ENCODE measurements at places on chromosomes 2 and 18.
A peak's percentile ranks its signal among the peaks of the same experiment; 100 is the strongest.

GRCh38 chr2:36965751-36966369 lies 476 bp downstream of the STRN start:
- DNase-seq, result peak; percentile 3
- no peaks in the 10 kb centered on the region for H3K36me3 ChIP-seq
- peaks cover 22% of the 10 kb centered on the region for H3K4me1 ChIP-seq
- H3K4me3 ChIP-seq, result peak overlapping the region; percentile 75

DNA sequence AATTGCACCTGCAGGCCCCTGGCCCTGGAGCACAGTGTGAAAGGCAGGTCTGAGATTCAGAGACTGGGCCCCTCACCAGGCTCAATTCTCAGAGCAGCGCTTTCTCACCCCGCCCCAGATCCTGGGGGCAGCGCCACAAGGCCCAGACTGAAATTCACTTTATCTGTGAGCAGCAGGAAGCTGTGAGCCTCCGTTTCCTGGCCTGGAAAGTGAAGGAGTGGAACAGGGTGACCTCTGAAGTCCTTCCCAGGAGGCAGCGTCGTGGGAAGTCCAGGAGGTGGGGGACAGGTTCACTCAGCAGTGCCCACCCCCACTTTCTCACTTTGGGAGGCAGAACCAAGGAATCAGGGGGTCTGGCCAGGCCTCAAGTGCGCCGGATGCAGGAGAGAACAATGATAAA lies 235.4 kb downstream of the NDUFA10 start:
- no peak for DNase-seq
- no peaks in the 10 kb centered on the region for H3K4me1 ChIP-seq
- H3K27me3 ChIP-seq, result no peaks in the 10 kb centered on the region
- no peak overlapping the region for H3K4me3 ChIP-seq
- no peaks in the 10 kb centered on the region for H3K36me3 ChIP-seq

- no peaks in the 10 kb centered on the region for H3K36me3 ChIP-seq
- no peaks in the 10 kb centered on the region for H3K27me3 ChIP-seq
- no peak overlapping the region for H3K27ac ChIP-seq
- DNase-seq, result no peak
Observed at GRCh38 chr2:141041281-141041680, 1089.5 kb downstream of the LRP1B start.

DNA sequence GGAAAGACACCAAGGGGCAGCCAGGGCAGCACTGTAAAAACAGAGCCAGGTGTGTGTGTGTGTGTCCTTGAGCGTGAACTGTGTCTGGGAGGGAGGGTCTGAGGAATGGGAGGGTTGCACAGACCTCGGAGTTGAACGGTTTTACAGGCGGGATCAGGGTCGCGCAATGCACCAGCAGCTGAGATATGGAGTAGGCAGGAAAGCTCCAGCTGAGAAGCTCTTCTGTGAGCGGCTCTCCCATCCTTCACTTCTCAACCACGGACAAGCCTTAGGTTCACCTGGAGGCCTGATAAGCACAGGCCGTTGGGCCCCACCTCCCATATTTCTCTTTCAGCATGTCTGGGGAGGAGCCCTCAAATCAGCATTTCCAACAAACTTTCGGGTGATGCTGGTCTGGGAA lies 12.1 kb downstream of the SERTAD2 start:
- no peaks in the 10 kb centered on the region for H3K36me3 ChIP-seq
- DNase-seq, result no peak
- no peak overlapping the region for H3K27ac ChIP-seq
- no peaks in the 10 kb centered on the region for H3K27me3 ChIP-seq
- peaks cover 89% of the 10 kb centered on the region for H3K4me1 ChIP-seq

DNA sequence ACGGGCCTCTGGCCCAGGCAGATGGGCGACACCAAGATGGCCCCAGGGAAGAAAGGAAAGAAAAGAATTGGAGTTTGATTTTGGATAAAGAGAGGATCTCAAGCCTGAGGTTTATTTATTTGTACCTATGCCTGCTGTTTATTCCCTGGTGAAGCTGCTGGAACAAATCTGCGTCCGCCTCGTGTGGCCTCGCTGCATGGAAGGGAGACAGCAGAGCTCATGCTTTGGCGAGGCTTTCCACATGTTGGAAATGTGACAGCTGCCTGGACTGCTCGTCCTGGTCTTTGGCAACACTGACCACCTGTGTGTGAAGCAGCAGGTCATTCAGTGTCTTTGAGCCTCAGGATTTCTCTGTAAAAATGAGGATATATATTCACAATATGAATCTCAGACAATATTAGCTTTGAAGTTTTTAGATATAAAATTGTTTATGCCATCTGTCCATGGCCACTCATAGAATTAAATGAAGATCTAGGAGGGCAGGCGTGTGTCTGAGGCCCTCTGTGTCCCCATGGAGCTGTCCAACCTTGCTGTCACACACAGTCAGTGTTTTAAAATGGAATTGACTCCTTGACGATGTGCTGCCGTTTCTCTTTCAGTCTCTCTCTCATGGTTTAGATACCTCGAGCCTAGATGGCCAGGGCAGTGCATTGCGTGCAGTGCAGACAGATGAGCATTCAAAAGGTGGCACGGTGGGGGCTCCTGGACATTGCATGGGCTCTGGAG lies 94.3 kb downstream of the SOCS6 start:
- no peak for DNase-seq
- H3K27ac ChIP-seq, result no peak overlapping the region
- no peak overlapping the region for H3K4me3 ChIP-seq
- no peaks in the 10 kb centered on the region for H3K4me1 ChIP-seq
- no peaks in the 10 kb centered on the region for H3K27me3 ChIP-seq

DNA sequence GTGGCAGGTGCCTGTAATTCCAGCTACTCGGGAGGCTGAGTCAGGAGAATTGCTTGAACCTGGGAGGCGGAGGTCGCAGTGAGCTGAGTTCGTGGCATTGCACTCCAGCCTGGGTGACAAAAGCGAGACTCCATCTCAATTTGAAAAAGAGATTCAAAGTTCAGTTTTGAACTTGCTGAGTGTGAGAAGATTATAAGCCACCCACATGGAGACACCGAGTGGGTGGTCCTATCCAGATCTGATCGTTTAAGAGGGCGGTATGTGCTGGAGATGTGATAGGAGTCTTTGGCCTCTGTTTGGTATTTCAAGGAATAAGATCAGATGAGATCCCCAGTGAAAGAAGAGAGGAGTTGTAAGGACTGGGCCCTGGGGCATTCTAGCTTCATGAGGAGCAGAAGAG lies 25.6 kb downstream of the RNF144A start:
- H3K27ac ChIP-seq, result no peak overlapping the region
- no peak overlapping the region for H3K4me3 ChIP-seq
- peaks cover 11% of the 10 kb centered on the region for H3K4me1 ChIP-seq
- no peaks in the 10 kb centered on the region for H3K27me3 ChIP-seq
- DNase-seq, result no peak

Measured in CD8-positive, alpha-beta memory T cell (primary cell).